ENCODE measurements at places on chromosomes 1 and 21.

DNA sequence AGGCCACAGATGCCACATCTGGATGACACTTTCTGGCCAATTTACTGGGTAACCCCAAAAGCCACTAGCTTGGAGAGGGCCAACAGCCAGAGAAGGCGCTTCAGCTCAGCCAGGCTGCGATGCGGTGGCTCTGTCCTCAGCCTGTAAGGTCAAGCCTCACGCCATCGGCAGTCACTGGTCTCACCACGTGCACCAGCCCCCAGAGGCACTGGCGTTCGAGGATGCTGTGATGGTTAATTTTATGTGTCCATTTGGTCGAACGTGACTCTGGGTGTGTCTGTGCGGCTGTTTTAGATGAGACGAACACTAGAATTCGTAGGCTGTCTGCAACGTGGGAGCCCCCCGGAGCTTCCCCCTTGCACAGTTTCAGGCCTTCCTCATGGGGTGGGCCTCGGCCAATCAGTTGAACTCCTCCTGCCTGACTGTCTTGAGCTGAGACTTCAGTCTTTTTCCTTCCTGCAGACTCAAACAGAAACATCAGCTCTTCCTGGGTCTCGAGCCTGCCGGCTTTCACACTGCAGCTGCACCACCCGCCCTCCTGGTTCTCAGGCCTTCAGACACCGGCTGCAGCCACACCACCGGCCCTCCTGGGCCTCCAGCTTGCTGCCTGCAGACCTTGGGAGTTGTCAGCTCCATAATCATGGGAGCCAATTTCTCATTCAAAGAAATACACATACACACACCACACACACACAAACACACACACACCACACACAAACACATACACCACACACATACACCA lies 41.6 kb upstream of the SLC45A1 start:
- no peak for DNase-seq

- no peak for DNase-seq
Measured at GRCh38 chr1:81681114-81681513, 119.6 kb upstream of the ADGRL2 start.

DNA sequence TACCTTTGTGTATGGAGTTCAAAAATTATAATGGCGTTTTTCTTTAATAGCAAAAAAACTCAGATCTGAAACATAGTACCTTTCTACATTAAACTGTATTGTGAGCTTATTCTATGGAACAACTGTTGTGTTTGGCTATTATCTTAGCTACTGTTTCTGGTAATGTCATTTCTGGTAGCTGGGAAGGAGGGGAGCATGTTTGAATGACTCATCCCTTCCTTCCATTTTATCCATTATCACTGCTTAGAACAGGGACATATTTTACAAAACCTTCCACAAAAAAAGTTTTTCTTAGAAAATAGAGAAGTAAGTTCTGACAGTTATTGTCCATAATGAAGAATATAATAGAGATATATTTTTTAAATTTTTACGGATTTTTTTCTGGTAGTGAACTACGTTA lies 128.3 kb downstream of the NRDC start:
- DNase-seq = no peak

DNA sequence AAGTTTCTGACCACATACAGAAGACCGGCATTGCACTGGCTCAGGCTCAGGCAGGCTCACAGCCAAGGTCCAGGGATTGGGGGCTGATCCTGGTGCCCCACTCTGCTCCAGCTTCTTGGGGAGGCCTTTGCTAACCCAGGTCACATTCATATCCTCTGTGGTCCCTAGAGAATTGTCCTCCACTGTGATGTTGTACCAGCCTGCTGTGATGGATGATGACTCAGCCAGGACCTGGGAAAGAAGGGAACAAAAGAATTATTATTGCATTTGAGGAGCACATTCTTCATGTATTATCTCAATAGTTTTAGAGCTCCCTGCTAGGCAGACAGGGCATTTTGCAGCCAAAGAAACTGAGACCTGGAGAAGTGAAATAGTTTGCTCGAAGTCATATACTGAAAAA lies 114.3 kb upstream of the ETV3 start:
- no peak for DNase-seq

- no peak for DNase-seq
Measured at GRCh38 chr1:75308365-75308764, 174.2 kb downstream of the LHX8 start.

- DNase-seq = no peak
Measured at GRCh38 chr1:225880636-225881035, 1.5 kb downstream of the TMEM63A start.

DNA sequence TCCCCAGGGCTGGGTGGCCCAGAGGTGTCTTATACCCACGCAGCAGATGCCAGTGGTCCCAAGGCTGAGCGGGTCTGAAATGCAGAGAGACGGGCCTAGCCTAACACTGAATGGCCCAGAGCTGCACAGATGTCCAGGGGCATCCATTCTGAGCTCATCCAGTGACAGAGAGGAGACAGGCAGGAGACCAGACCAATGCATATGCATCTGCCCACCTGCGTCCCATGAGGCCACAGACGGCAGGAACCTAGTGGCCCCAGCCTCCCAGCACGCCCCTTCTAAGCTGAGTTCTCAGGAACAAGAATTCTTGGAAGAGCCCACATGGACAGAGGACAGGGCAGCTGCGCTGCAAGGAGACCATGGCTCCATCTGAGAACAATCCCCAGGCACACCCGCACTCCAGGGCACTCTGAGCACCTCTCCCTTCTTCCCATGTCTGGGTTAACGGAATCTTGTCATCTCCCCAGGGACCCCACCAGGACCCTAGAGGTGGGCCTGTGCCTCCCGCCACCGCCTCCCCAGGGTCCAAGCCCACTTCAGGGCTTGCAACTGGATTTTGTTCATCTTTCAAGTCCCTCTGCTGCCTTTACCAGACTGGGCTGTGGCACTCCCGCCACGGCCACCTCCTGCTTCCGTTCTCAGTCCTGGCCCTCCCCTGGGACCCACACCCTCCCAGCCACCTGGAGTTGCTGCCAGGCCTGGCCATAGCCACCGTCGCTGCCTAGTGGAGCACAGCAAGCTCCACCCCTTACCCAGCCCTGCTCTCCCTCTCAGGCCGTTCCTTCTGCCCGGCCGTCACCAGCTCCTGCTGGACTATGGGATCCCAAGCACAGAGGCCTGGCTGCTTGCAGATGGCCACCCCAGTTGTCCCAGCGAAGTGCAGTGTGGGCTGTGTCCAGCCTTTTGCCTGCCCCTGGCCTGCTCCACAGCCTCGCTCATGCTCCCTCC lies 3.3 kb downstream of the WNT3A start:
- DNase-seq = no peak

GRCh38 chr1:117596023-117596720 lies 9.7 kb upstream of the TENT5C start:
- no peak for DNase-seq

DNA sequence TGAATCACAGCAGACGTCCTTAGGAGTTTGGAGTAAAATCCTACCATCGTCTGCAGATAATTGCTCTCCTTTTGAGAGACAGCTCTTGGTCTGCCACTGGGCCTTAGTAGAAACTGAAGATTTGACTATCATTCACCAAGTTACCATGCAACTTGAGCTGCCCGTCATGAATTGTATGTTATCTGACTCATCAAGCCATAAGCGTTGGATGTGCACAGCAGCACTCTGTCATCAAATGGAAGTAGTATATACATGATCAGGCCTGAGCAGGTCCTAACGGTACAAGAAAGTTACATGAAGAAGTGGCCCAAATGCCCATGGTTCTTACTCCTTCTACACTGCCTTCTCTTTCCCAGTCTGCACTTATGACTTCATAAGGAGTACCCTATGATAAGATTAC lies 317.8 kb downstream of the GPATCH2 start:
- DNase-seq = no peak

- no peak for DNase-seq
Measured at GRCh38 chr1:17119773-17120480, 676 bp upstream of the PADI2 start.

DNA sequence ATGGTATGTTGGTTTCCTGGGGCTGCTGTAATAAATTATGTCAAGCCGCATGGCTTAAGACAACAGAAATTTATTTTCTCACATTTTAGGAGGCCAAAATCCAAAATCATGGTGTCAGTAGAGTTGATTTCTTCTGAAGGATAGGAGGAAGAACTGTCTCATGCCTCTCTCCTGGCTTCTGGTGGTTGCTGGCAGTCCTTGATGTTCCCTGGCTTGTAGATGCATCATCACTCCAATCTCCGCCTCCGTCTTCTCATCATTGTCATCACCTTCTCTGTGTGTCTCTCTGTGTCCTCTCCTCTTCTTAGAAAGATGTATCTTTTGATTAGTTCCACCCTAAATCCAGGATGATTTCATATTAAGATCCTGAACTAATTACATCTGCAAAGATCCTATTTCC lies 124.7 kb upstream of the CTTNBP2NL start:
- no peak for DNase-seq

DNA sequence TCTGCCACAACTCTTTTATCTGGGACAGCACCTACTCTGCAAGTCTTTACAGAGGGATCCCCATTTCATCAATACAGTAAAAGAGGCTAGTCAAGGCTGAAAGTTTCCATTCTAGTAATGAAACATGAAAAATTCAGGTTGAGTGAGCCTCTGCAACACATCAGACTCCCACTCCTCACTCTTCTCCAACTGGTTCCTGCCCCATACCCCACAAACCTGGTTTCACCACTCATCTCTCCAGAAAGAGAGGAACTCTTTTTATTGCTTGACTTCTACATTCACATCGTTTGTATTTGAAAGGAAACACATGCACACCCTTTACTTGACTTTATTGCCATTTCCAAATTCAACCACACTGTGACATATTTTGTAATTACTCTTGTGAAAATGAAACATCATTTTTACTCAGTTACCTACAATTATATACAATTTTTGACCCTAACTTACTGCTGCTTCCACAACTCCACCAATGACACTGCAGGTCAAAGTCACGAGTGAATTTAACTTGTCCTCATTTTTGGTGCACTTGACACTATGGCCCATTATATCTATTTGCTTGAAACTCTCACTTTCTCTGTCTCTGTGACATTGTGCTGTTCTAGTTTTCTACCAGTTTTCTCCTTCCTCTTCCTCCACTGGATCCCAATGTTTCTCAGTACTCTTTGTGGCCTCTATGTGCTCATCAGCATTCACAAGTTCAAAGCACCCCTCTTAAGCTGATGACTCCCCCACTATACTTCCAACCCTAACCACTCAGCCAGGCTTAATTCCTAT lies 8.0 kb downstream of the STX6 start:
- DNase-seq = no peak

DNA sequence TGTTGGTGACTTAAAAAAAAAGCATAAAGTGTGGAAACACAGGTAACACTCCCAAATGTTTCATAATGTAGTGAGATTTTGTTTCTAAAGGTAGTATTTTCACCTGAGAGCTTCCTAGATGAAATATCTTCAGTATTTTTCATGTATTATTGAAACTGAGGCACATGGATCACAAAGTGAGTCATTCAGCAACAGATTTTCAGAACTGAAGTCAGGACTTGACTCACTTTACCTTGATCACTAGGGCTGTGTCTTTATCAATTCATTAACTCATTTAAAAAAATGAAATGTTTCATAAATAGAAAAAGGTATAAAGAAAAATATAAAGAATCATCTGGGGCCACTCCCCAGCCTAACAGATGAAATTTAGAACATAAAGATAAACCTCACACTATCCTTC lies 66.5 kb upstream of the RCC1 start:
- DNase-seq = no peak

- DNase-seq = no peak
Measured at GRCh38 chr1:10459184-10459583, 9.4 kb downstream of the CORT start.

DNA sequence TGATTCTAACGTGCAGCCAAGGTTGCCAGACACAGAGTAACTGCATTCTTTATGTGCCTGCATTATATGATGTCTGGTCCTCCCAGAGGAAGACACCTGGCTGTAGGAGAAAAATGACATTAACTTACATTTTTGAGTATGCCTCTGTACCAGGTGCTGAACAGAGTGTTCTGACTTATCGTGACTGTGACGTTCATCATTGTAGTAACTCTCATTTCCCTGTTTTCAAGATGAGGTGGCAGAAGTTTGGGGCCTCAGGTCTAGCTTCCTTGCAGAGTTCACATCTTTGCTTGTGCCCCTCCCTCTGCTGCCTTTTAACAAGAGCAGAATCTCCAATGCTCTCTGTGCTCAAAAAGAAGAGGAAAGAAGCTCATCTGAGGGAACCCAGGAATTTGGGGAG lies 488.0 kb downstream of the AJAP1 start:
- no peak for DNase-seq

- no peak for DNase-seq
Measured at GRCh38 chr1:38117444-38117887, 70.9 kb upstream of the POU3F1 start.

DNA sequence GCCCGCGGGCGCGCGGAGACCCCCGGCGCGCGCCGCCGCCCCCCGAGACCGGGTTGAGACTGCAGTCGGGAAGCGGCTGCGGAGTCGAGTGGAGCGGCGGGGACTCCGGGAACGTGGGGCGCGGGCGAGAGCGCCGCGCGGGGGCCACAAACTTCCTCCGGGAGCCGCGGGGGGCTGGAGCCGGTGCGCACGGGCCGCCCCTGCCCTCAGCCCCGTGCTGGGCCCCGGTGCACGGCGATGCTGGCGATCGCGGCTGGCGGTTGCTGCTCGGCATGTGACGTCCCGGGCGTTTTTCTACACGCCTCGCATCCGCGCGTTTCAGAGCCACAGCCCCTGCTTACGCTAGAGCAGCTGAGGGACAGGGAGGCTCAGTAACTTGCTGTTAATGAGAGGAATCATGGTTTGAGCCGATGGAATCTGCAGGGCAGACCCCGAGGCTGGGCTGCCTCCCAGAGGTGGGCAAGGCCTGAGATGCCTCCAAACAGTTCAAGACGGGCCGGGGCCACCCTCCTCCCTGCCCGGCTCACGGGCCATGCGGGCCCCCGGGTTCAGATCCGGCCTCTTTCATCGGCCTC lies 520 bp downstream of the TMEM201 start:
- peak; percentile 33 for DNase-seq

GRCh38 chr1:192998536-192998935 lies 60.6 kb downstream of the UCHL5 start:
- DNase-seq = no peak

DNA sequence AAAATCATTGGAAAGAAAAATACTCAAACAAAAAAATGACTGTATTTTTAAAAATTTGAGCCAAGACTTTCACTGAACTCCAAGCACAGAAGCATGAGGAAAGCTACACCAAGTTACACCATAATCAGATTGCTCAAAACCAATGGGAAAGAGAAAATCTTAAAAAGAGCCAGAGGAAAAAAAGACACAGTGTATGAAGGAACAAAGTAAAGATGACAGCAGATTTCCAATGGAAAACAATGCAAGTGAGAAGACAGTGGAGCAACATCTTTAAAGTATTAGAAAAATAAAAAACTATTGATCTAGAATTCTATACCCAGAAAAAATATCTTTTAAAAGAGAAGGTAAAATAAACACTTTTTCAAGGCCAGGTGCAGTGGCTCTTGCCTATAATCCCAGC lies 147.8 kb upstream of the ZBTB40 start:
- no peak for DNase-seq

- no peak for DNase-seq
Measured at GRCh38 chr1:71719330-71719729, 563.0 kb downstream of the NEGR1 start.

DNA sequence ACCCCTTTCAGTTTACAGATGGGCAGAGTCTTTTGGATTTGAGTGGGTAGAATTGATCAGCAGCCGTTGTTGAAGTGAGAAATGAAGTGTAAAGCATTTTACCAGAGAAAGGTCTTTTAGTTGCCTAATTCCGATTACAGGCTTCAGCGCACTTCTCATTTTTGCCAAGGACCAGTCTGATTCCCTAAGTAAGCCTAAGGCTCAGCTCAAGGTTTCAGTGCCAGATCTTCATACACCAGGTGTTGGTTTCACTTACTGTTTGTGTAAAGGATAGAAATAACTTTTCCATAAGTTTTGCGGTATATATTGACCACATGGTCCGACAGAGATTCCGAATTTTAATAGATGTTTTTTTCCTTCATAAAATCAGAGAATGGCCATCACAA lies 83.9 kb upstream of the BMP8A start:
- no peak for DNase-seq

Measured in central memory CD4-positive, alpha-beta T cell (primary cell).